CD14-positive monocyte (primary cell): ENCODE measurements at places on chromosomes 3 and 15.

DNA sequence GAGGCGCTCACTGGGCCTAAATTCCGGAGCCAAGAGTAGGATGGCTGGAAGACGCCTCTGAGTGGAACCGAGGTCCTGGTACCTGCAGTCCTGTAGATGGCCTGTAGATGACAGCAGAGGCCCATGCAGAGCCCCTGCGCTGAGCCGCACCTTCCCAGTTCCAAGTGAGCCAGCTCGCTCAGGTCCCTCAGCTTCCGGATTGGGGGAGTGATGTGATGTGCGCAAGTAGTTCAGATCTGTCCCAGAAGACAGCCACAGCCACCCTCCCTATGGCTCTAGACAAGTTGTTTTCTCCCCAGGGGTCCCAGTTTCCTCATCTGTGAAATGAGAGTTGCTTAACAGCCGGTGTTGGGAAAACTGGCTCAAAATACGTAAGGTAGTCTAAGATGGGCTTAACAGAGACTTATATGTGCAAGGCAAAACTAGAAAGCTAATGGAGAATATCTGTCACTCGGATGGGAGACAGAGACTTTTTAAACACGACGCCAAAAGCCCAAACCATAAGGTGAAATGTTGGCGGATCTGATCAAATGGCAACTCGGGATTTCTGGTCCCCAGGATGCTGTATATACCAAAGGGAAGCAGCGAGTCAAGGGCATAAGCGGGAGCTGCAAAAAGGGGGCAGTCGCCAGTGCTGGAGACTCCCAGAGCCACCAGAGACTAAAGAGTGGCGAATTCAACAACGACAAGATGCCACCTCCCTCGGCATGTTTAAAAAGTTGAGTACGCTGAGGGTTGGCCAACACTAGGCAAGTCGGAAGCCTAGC is 765 bp upstream of the MAPKAPK3 start:
- DNase-seq: peak; percentile 76

- peak; percentile 78 for DNase-seq
These were observed 37.0 kb downstream of the FMN1 start for GRCh38 chr15:33157371-33158037.

DNA sequence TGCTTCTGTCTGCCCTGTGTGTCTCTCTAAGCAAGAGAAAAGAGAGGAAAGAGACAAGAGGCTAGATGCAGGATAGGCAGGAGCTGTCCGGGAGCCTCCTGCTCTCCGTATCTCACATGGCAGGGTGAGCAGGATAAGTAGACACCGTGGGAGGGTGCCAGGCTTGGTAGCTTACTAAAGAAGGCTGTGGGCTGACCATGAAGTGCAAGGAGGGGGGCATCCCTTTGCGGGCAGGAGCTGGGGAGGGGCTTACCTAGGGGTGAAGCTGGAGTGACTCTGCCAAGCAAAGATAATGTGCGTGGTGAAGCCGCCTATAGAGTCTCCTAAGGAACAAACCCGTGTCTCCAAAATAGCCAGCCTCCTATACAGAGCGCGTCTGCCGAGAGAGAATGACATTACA is 33.7 kb upstream of the TMC3 start:
- no peak for DNase-seq

- no peak for DNase-seq
These were observed 850.0 kb downstream of the DIPK2A start for GRCh38 chr3:144821583-144821982.

- DNase-seq: no peak
These were observed 49.9 kb upstream of the LMCD1 start for GRCh38 chr3:8451696-8452095.

GRCh38 chr3:28980131-28980530 is 300.7 kb upstream of the RBMS3 start:
- DNase-seq: no peak

DNA sequence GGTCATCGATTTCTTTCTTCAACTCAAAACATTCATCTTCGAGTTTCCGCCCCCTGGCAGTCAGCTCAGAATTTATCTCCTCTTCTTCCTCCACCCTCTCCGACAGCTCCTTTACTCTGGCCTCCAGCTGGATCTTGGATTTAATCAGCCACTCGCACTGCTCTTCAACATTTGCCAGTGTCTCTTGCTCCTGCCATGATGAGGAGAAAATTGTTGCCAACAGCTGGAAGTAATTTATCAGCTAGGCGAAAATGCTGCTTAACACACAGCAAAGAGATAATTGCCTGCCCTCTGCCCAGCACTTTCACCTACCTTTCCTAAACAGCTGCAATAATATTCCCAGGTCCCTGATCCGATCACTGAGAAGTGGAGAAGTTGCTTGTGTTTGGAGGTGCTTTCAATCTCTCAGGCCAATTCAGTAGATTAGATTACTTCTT is 69.3 kb downstream of the MYH15 start:
- no peak for DNase-seq

GRCh38 chr3:11661827-11662226 is 18.1 kb upstream of the VGLL4 start:
- peak; percentile 32 for DNase-seq

DNA sequence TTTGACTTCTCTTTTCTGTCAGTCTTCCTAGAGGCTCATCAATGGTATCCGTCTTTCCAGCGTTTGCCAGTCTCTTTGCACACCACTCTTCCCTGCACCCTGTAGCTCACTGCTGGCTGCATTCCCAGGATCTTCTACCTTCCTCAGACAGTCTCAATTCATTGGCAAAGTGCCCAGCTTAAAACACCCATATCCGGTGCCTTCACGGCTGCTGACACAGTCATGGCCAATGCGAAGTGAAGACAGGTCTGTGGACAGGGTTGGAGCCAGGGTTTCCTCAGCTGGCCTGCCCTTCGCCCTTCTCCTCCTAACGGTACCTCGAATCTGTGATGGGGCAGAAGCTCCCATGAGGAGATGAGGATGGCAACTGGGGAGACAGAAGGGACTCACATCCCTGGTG is 36.1 kb downstream of the PTH1R start:
- DNase-seq: no peak

DNA sequence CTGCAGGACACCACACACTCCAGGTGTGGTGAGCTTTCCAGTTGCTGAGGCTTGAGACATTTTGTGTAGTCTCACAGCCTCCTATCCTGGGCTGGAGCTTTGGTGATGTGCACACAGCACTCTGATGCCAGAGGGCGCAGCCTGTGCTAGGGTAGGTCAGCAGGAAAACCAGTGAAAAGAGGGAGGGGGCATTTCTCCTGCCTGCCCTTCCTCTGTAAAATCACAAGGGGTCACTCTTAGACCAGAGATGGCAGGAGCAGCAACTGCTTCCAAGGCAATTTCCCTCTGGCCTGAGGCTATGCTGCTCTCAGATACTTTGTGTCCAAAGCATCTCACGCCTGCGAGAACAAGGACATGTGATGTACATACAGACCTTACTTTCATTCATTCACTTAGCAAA is 16.5 kb upstream of the MUSTN1 start:
- peak; percentile 36 for DNase-seq

DNA sequence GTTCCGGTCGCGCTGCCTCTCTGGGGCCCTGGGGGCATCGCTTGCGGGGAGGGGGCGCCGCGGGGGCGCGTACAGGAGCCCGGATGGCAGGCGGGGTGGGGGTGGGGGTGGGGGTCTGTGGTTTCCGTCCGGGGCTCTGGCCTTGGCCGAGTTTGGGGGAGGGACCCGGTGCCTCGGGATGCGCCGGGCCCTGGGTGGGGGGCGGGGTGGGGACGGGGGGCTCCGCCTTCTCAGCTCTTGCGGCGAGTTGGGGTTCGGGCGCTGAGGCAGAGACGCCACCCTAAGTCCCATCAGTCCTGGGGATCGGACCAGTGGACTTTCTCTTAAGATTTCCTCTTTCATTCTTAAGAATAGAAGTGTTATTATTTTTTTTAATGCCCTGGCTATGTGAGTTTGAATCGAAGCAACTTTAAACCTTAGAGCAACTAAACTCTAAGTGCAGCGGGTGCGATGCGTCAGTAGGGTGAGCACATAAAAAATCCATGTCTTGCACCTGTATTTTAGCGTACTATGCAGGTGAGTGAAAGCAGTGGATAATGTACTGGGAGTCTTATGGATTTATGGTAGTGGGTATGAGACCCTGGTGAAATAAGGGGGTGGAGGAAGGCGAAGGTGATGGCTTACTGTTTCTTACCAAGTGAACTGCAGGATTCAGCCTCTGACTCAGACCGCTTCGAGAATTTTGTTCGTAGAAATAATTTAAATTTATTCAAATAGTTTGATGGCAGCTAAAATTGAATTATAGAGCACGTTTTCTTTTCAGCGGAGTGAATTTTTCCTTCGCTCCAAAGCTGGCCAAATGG is 762 bp downstream of the CTNNB1 start:
- DNase-seq: peak; percentile 33

DNA sequence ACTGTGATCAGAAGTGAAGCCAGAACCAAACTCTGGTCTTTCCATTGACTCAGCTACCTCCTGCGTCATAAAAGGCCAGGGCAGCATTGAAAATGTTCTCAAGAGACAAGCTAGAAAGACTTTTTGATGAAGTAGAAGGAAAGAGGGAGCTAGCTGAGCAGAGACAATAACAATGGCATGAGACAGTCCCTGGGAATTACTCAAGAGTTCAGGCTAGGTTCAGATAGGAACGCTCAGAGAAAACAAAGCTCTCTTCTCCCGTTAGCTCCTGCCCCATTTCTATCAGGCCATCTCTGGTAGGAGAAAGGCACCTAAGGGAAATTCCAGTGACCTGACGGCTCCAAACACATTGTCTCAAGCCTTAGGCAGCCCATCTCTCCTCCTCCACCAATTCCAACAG is 7.0 kb upstream of the OXTR start:
- no peak for DNase-seq

DNA sequence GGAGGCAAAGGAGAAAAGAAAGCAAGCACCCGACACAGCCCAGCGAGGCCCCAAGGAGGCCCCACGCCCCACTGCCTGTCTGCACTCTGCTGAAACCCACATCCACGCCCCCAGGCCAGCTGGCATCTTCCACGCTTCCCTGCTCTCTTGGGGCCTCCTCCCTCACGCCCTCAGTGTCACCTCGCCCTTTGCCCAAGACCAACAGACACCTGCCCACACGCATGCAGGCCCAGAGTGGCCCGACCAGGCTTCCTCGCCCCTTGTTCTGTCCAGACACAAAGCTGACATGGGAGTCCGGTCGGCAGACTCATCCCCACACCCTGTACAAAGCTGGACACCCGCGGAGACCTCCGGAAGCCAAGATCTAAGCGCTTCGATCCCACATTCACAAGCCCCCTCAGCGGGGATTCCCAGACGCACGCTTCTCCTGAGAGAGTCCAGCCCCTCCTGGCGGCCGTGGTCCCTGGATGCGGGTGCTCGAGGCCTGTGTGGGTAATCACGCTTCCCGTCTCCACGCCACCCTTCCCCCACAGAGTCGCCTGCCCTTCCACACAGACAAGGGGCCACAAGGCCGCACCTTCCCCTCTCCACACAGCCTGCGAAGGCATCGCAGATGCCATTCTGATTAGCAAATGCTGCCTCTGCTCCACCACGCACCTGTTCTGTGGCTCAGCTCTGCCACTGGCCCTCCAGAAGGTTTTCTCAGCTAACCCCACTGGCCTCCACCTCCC is 176.6 kb downstream of the XXYLT1 start:
- DNase-seq: no peak

- no peak for DNase-seq
These were observed 29.9 kb upstream of the GNB5 start for GRCh38 chr15:52220937-52221660.

DNA sequence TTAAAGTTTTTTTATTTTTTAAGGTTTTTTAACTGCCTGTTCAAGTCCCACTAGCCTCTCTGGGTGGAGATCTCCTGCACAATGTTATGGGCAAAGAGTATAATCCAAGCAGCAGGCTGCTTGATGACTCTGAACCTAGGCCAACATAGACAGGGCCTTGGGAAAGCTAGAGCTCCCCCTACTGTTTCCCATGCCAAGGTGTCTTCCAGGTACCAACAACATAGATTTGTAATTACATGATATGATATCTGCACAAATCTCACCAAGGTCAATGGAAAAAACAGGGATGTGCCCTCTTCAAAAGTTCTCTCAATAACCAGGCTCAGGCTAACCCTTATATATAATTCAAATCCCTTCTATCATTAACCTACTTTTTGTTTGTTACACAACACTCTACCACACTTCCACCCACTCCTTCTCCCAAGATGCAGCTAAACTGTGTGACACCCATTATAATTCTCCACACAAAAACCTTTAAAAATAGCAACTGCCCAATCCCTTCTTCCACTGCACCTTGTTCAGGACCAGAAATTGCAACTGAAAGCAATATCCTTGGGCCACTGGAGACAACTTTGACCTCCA is 43.8 kb downstream of the RBM15B start:
- peak; percentile 34 for DNase-seq
